Hematopoietic multipotent progenitor cell treated with erythropoietin and hydrocortisone succinate and interleukin-3 and kit ligand, for 6 days (in vitro differentiated cells): ENCODE measurements at places on chromosomes 13 and 19.
A peak's percentile ranks its signal among the peaks of the same experiment; 100 is the strongest.

DNA sequence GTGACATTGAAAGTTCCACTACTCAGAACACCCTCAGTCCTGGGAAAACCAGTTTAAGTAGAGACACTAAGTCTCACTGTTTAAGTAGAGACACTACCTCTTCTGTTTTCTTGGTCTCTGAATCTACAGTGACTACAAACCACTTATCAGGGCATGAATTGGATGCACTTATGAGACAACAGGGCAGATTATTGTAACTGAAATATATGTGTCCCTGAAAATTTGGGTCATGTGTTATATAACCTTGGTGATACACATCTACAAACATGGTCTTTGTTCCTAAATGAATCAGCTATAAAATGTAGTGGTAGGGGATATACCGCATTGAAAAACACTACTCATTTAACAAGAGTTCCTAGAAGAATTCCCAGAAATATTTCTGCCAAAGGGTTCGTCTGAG lies 55.7 kb downstream of the SERP2 start:
- peak; percentile 25 for DNase-seq

GRCh38 chr19:10095622-10095947 lies 6.9 kb downstream of the ANGPTL6 start:
- no peak for DNase-seq

- peak; percentile 54 for DNase-seq
Observed at GRCh38 chr19:55256562-55257460, 2.0 kb downstream of the PPP6R1 start.

DNA sequence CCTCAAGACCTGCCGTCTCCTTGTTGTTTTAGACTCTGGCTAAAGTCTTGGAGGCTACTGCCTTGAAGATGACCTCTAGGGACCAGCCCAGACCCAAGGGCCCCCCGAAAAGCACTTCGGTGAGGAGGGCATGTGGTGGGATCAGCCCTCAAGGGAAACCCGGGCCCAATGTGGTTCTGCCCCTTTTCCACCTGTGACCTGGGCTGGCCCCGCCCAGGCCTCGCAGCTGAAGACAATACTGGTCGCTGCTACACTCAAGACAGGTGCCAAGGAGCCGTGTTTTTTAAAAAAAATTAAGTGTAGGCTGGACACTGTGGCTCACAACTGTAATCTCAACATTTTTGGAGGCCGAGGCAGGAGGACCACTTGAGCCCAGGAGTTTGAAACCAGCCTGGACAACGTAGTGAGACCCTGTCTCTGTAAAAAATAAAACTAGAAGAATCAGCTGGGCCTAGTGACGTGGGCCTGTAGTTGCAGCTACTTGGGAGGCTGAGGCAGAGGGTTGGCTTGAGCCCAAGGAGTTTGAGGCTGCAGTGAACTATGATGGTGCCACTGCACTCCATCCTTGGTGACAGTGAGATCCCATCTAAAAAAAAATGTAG lies 903 bp downstream of the TLE6 start:
- no peak for DNase-seq

DNA sequence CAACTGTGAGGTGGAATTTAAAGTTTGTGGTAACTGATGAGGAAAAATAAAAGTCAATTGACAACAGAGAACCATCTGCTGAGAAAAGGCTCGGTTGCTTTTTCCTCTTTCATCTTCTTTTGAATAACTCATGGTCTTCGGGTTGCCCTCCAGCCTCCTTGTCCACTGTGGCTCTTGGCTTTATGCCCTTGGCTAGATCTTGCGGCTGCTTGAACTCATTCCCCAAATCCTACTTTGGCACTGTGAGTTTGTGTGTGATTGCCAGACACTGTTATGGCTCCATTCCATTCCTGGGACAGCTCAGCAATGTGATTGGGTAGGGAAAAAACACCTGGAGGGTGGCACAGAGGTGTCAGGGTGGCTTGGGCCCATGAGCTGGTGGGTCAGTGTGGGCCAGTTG lies 387.4 kb downstream of the DLEU7 start:
- DNase-seq: no peak
